Mesenteric fat pad (tissue), 1 donor: ENCODE measurements at places on chromosomes 5 and 9.
A peak's percentile ranks its signal among the peaks of the same experiment; 100 is the strongest.

GRCh38 chr5:103425686-103426454 is 136.7 kb downstream of the NUDT12 start:
- no peak for DNase-seq

DNA sequence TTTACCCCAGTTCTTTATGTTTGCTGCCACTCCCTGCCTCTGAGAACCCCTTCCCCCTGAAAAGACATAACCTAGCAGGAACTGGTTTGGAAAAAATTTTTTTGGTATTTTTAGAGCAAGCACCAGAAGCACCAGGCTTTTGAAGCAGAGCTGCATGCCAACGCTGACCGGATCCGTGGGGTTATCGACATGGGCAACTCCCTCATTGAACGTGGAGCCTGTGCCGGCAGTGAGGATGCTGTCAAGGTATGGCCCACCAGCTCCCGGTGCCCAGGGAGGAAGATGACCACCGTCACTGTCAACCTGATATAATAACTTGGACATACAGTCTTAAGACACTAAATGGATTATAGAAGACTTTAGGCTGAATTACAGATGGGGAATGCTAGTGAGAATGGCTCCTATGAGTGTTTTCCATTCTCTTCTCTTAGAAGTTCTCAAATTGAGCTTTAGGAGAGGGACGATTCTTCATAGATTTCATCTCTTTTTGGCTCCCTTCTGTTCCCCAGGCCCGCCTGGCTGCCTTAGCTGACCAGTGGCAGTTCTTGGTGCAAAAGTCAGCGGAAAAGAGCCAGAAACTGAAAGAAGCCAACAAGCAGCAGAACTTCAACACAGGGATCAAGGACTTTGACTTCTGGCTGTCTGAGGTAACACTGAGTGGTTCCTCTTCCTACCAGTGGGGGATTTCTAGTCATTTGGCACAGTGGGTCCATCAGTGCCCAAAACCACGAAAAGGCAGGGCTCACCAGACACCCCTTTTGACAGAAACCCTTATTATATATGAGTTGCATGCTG is 44.9 kb downstream of the DYNC2I2 start:
- no peak for DNase-seq

DNA sequence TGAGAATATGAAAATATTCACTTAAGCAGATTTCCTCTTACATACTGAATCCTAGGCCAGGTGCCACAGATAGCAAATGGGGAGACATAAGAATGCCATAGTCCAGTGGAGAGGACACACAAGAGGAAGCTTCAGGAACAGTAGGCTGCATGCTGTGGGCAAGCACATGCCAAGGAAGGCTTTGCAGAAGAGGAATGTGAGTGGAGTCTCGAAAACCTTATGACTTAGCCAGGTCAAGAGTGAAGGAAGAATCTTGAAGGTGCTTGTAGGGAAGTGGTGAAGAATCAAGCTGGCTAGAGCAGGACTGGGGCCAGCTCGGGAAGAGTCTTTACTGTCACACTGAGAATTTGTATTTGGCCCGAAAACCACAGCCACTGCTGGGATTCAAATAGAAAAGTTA is 20.4 kb downstream of the RPS23 start:
- no peak for DNase-seq

DNA sequence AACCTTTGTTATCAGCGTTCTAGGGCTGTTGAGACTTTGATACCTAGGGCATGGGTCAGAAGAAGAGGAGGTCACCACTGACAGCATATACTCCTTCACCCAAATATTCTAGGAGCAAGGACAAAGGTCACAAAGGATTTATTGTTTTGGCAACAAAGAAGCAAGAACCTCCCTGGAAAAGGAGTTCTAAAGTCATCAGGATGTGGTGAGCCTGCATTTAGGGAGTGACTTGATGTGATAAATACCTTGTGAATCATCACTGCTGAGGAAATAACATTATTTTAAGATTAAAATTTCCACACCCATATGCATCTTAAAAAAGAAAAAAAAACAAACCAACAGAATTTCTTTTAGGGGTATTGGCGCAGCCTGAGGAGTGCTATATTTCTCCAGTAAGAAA is 13.9 kb downstream of the IFNA1 start:
- DNase-seq, result no peak

DNA sequence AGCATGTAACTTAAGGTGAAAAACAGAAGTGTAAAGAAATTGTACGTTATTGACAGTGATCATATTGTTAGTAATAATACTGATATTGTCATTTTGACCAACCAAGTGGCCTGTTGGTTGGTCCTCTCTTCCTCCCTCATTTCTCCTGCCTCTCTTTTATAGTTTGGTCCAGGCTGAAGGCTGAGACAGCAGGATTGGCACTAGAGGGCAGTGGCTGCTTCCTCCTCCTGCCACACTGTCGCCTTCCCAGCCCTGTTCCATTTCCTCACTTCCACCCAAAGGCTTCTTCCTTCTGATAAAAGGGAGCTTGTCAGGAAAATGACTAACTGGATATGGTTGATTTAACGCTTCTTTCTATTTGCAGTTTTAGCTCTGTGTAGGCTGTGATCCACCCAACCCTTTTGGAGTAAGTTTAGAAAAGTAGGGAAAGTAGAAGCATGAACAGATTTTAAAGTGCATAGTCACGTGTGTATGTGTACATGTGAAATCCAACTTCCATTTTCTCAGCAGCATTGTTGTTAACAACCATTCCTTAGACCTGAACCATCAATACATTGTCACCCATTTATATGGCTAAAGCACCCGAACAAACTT is 35.6 kb downstream of the PTCD2 start:
- no peak for DNase-seq

DNA sequence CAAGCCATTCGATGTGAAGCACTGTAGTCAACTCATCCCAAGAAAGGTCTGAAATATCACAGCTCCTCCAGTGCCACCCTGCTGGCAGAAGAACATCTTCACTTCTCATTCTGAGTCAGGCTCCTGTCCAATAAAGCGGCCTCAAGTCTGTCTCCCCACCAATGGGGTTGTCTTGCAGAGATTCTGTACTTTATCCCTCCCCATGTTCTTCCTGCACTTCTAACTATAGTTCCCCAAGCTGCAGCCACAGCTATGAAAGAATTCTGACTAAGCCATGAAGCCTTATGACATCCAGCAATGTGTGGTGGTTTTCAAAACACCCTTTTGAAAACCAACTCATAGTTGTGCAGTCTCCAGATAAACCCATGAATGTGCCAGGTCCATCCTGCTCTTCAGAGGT is 6.8 kb downstream of the MACROH2A1 start:
- DNase-seq, result no peak

DNA sequence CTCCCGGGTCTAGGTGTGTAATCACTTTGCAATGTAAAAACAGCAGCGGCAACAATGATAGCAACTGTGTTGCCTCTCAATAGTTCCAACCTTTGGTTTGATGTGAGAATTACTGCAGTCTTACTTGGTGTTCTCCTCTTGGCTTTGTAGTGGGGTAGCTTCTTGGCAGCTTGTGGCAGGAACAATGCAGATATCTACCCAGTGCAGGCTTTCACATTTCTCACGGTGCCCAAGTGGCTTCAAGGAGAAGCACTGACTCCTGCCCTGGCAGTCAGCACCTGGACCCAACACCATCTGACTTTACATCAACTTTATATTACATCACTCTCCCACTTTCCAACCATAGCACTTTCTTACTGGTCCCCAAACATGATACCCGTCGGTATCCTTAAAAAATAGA is 28.4 kb upstream of the TIFAB start:
- peak; percentile 16 for DNase-seq

DNA sequence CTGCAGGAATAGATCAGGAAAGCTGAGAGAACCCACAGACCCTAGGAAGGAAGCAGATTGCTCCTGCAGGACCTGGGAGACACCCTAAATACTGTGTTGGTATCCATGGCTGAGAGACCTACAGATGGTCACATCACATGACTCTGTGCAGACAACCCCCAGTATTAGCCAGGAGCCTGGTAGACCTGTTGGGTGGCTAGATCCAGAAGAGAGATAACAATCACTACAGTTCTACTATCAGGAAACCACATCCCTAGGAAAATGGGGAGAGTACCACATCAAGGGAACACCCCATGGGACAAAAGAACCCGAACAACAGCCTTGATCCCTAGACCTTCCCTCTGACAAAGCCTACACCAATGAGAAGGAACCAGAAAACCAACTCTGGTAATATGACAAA is 24.2 kb upstream of the MELK start:
- no peak for DNase-seq

- DNase-seq, result no peak
Measured at GRCh38 chr5:181207214-181207959, 2.4 kb upstream of the TRIM7 start.

DNA sequence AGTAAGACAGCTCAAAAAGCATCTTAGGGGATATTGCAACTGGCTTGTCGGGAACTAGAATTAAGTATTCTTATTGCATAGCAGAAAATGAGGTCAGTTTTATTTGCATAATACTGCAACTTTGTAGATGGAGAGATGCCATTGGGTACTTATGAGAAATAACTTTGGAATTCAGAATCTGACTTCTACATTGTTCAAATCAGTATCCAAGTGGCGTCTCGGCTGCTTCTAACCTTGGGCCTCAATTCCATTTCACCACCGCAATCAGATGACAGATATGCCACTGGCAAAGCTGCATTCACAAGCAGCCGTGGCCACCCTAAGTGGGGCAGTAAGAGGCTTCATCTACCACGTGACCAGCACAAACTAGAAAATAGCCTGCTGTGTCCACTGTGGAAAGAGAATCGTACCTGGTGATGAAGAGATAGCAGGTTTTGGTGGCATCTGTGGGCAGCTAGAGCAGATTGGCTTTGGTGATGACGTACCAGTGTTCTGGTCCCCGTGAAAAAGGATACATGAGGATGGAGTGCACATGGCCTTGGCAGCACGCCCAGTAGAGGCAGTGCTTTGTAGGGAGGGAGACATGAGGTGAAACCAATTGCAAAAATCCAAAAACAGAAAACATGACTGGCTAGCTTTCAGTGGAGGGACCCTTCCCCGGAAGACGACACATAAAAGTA is 116.6 kb downstream of the KLHL3 start:
- DNase-seq, result no peak

- DNase-seq, result no peak
Measured at GRCh38 chr5:145243016-145243415, 592.1 kb downstream of the PRELID2 start.

DNA sequence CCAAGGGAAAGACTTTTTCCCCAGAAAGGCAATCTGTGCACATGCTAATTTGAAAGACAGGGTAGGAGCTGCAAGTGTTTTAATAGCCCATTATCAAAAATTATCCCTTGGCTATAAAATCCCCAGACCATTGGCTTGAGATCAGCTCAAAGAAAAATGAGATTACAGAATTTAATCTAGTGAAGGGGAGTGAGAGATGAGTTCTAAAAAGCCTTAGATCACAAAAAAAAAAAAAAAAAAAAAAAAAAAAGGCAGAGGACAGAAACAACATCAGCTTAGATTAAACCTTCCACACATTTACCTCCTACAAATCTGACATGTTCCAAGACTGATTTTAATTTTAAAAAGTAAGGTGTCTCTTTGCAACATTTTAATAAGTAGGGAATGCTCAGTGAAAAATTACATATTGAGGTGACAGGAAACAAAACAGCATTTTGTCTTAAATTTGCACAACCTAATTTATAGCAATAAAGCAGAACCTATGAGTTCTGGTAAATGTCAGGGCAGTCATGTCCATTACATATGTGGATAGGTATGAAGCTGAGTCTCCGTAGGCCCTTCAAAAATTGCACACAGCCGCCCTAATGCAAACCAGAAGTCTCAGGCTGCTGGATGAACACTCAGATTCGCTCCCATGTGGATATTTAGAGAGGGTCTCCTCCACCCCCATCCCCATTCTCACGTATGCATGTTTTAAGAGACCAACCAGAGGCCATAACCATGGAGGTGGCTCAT is 43.4 kb downstream of the NFIB start:
- DNase-seq, result no peak

DNA sequence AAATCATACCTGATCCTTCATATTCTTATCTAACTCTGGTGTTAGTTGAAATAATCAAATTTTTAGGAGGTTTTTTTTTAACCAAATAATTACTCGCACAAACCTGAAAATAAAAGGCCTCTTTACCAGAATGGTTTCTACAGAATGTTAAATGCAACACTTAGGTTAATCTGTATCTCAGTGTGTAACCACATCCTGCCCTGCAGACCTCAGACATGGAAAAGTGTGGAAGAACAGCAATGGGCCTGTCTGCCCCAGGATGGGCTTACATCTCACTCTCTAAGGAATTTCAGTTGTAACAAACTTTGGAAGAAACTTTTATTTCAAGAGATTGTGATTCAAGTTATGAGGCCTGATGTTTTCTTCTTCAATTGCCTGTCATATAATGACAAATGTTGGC is 32.5 kb upstream of the MIER3 start:
- no peak for DNase-seq

DNA sequence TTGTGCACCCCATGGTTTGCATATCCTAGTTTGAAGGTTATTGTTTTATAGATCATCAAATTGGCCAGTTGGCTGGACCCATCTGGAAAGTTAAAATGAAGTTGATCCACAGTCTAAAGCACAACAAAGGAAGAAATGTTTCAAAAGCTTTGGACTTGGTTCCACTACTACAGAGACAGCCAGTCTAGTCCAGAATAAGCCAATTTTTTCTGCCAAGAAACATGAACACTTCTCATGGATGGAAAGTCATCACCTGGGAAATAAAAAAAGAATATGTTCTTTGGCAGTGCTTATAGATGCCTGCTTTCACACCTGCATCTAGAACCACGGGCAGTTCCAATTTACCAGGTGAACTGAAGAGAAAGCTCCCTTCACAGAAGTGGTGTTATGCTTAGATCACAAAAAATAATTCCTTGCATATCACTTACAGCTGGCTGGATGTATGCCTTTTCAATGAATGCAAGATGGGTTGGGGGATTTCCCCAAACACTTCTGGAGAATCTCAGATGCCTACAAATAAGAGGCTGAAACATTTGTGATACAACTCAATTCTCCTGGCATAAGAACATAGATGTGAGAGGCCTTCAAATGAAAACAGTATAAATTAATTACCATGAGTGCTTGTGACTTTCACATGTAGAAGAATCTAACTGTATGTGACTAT is 26.9 kb downstream of the C9 start:
- no peak for DNase-seq

GRCh38 chr9:99785010-99785590 is 36.6 kb upstream of the NR4A3 start:
- no peak for DNase-seq

GRCh38 chr9:91395553-91396471 is 27.8 kb downstream of the NFIL3 start:
- DNase-seq, result no peak

GRCh38 chr5:180423598-180423997 is 70.5 kb upstream of the GFPT2 start:
- DNase-seq, result peak; percentile 35

DNA sequence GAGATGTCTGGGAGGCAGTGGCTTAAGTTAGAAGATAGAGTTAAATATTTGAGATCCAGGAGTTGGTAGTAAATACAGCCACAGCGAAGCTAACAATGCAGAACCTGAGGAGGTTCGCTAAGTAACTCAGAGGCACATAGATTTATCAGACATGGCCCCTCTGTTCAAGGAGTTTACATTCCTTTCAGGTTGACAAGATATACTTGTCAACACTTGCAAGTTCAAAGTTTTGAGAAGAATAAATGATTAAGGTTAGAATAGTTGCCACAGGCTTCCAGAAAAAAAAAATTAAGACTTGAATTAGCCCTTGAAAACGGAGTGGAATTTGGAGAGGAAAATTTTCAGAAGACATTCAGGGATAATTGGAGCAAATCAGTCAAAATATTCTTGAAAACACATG is 658.3 kb upstream of the WWC1 start:
- DNase-seq, result no peak

- DNase-seq, result no peak
Measured at GRCh38 chr9:79809931-79810330, 238.2 kb downstream of the TLE4 start.
